Thymus (tissue), 14 donors: ENCODE measurements at places on chromosomes 16 and 17.

DNA sequence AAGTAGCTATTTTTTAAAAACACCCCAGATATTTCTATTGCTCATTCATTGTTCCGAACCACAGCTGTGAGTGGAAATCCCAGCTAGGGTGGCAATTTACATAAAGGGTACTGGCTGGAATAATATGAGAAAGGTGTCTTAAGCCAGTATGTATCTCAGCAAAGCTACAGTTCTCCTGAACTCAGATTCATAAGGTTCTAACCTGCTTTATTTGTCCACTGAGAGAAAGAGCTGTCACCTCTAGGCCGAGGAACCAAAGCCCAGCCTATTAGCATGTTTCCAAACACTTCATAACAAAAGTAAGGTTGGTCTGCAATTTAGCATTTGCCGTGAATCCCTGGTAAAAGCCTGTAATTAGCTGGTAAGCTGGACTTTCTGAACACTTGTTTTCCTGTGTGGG lies 57.0 kb upstream of the CLEC19A start:
- DNase-seq = no peak

DNA sequence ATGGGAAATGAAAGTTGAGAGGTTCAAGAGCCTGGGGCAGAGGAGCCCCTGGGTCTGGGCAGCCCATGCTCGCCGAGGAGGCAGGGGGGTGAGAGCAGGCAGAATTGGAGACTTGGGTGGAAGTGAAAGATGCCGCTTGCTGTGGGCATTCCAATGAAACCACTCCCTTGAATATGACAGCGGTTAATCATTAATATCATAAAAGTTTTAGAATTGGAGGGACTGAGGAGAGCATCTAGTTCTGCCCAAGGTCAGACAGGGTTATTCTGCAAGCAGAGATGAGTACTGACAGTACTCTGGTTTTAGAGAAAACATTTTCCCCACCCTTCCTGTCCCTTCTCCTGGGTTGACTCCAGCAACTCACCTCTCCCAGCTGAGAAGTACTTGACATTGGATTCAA lies 180.2 kb downstream of the MSI2 start:
- no peak for DNase-seq

- DNase-seq = no peak
Measured at GRCh38 chr17:35449371-35449931, 885 bp upstream of the SLFN13 start.

GRCh38 chr16:12544477-12545296 lies 259.0 kb downstream of the CPPED1 start:
- DNase-seq = no peak

DNA sequence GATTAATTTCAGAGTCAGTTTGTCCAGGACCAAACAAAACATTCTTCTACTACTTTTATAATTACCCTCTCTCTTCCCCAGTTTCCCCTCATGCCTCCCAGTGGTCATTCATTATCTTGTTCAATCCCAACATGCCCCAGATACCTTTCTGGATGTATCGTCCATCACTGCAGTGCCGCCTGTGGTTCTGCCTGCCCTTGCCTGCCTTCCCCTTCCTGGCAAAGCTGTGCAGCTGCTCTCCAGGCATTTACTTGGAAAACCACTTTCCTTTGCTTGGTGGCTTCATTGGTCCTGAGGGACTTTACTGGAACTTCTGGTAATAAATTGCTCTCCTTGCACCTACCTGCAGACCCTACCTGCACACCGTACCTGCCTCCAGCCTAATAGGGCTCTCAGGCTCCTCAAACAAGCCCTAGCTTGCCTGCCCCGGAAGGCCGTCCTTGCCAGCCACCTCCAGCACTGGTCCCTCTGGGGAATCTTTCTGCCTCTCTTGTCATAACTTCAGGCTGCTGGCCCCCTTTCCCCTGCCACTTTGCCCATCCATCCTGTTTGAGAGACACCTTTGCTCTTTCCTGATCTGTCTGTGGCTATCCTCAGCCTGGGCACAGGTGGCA lies 19.5 kb upstream of the MSI2 start:
- no peak for DNase-seq

- no peak for DNase-seq
Measured at GRCh38 chr17:21512307-21513011, 136.3 kb downstream of the KCNJ12 start.

DNA sequence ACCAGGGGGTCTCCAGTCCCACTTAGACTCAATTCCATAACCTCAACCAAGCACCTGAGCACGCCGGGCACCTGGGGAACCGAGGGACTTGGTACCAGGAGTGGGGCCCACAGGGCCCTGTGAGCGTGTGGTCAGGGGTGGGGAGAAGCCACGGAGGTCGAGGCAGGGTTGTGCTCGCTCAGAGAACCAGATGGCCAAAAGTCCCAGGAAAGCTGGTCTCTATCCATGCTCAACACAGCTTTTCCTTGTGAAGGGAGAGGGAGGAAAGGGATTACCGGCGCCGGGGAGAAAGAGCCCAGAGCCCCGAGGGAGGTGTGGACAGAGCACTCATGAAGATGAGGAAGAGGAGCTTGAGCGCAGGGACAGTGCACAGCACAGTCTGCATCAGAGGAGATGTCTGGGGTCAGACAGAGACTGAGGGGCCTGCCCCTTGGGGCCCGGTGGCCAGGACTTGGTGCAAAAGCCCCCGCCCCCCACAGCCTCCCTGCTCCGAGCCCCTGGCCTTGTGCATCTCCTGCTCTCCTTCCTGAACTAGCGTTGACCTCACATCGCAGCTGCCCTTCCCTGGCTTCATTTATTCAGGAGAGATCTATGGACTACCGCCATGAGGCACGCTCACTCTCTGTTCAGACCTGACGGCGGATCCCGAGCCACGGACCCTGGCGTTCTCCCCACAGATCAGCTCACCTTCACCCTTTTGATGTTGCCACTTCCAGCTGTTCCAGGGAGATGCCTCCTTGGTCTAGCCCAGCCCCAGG lies 355.4 kb upstream of the TNRC6C start:
- no peak for DNase-seq

DNA sequence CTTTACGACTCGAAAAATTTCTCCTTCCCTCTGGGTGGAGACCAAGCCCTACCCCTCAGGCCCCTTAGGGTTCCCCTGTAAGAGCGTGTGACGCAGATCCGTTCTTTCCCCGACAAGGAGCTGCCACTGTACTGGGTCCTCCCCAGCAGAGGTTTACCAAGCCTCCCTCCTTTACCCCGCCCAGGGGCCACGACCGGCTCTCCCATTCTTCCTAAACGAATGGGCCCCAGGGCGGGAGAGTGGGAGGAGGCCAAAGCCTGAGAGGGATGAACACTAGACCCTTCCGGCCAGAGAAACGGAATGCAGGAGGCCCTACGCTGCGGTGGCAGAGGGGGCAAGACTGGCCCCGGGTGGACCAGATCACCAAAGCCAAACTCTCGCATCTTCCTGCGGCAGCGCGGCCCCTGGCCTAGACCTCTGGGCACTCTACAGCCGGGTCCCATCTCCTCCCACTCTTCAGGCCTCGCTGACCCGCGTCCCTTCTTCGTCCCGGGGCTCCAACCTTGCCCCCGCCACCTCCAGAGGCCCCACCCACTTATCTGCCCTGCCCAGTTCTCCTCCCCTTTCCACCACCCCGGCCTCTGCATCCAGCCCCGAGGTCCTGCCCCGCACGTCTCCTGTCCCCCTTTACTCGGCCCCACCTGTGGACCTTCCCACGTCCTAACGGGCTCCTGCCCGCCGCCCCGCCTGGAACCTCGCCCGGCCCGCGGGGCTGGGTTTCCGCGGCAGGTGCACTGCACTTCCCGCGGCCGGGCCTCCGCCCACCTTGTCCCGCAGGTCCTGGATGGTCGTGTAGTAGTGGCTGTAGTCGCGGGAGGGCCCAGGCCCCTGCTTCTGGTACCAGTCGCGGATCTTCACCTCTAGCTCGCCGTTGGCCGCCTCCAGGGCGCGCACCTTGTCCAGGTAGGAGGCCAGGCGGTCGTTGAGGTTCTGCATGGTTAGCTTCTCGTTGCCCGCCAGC lies 765 bp downstream of the KRT19 start:
- DNase-seq = no peak

DNA sequence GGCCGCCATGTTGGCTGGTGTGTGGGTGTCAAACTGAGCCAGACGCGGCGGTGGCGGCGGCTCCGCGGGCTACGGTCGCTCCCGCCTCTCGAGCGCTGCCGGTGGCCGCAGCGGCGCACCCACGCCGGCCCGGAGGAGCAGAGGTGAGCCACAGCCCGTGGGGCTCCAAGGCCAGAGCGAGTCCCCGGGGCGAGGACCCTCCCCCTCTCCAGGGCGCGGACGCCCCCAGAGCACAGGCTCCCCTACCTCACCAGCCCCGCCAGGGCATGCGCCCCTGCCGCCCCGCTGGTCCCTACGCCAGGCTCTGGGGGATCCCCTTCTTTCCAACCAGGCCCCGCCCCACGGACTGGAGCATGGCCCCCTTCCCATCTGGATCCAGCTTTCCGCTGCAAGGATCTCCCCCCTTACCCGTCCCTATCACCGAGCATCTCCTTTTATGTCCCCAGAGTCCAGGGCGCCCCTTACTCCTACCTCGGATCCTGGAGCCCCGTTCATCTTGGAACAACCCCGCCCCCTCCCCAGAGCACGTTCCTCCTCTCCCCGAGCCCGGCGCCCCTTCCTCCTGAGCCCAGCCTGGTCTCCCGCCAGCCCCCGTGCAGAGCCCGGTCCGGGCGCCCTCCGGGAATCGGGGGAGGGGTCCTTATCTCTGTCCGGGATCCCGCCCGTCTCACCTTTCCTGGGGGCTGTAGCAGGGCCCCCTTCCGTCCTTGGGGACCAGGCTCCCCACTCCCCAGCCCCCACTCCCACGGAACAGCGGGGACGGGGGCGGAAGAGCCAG lies 412 bp downstream of the EPN2 start:
- DNase-seq = peak; percentile 19

DNA sequence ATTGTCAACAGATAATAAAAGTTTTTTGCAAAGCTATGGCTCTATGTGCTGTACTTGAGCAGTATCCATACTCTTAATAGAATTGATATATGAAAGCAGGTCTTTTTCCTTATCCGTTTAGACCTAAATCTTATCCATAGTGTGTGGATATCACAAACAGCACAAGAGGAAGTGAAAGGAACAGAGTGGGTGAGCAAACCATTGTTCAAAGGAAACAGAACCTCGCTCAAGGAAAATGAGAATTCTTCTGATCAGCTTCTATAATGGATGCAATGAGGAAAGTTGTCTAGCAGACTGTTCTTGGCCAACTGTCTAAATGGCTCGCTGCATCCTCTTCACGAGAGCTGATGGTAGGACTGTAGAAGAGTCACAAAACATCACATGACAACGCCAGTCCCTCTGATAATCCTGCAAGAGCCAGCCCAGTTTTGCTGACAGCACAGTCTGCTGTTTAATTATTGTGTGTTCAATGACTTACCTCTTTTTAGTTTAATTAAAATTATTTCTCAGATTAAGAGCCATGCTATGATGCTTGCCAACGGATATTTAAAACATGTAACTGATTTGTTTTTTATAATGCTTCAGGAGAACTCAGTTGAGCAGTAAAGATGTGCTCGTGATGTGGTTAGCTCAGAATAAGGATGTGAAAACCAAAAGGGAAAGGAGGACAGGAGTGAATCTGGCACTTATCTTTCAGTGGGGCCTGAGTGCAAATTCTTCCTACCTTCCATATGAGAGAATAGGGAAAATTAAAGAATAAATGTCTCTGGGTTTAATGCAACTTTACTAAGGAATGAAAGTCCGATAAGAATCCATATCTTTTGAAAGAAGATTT lies 38.5 kb downstream of the WWOX start:
- DNase-seq = no peak
